Esophagus mucosa (tissue), 1 donor: ENCODE measurements at places on chromosomes 16 and 17. TPM values are rescaled to one million over a fixed set of nuclear protein-coding genes. Genes with fewer than 3 reads are reported as not detected.

DNA sequence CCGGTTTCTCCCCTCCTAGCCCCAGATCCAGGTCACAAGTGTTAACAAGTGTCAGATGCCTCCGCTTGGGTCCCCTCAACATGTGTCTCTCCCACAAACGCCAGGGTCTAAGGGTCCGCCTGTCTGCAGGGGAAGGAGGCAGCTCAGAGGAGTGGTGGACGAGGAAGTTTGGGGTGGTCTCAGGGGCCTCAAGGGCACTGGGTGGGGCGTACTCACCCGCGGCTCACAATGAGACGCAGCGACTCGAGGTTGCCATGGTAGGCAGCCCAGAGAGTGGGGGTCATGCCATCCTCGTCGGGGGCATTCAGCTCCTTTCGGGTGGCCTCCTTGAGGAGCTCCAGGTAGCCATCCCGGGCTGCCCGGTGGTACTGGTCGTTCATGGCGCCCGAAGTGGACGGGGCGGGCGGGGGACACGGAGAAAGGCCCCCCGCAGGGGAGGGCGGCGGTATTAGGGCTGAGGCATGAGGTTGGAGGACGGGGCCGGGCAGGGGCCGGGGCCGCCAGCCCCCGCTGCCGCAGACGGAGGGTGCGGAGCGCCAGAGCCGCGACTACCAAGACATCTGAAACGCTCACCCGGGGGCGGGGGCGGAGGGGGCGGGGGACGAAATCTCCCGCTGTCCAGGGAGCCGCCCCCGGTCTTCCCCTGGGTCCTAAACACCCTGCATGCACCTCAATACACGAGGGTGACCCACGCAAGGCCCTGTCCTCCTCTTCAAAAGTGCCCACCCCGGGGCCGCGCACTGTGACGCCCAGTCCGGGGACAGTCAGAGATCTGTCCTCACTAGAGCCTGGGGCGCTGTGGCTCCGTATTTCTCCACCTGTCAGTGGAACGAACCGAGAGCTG is at the start of gene USH1G:
TSS of gene USH1G (minus strand) at position 562 of the 844 bp plus-strand sequence. CDS start at position 380, 182 bp downstream.
- ATAC-seq, result peak; percentile 14

DNA sequence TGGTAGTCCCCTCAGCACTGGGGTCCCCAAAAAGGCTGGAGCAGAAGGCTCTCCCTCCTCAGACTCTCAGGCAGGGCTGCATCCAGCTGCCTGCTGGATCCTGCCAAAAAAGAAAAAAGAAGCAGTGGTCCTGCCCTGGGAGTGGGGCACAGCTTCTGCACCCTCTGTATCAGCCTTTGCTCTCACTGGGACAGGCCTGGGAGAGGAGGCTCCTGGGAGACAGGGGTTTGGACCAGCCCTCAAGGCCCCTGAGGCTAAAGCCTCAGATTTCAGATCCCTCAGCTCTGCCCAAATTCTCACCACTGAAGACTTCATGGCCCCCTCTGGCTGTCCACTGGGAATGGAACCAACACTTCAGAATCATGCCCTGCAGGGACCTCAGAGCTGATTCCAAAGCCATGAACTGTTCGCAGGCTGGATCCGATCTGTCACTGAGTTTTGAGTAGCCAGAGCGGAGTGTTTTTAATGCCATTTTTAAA is 96.9 kb downstream of the C16orf78 start:
- no peak for ATAC-seq

DNA sequence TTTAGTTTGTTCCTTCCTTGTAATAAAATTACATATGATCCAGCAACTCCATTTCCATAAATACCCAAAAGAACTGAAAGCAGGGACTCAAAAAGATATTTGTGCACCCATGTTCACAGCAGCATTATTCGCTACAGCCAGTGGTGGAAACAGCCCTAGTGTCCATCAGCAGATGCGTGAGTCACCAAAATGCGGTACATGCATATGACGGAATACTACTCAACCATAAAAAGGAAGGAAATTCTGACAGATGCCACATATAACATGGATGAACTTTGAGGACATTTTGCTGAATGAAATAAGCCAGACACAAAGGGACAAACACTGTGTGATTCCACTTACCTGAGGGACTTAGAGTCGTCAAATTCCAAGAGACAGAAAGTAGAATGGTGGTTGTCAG is 9.1 kb upstream of the SLC47A2 start:
- no peak for ATAC-seq

DNA sequence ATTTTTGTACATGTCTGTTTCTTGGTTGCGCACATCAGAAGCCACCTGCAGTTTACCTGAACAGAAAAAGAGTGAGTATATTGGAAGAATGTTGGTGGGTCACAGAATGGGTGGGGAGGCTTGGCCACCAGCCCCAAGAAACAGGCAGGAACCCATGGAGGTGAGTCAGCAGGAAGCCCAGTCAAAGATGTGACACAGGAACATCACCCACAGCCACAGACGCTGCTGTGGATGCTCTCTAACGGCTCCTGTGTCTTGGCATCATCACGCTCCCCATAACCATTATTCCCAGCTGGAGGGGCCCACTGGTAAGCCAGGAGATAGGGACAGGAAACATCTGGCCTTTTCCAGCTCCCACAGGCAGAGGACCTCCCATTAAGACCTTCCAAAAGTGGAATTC is 94.0 kb upstream of the WSB1 start:
- no peak for ATAC-seq

GRCh38 chr17:78182504-78182903 is 4.3 kb downstream of the TK1 start:
- no peak for ATAC-seq

SLC6A2 gene
- not detected for total RNA-seq

DNA sequence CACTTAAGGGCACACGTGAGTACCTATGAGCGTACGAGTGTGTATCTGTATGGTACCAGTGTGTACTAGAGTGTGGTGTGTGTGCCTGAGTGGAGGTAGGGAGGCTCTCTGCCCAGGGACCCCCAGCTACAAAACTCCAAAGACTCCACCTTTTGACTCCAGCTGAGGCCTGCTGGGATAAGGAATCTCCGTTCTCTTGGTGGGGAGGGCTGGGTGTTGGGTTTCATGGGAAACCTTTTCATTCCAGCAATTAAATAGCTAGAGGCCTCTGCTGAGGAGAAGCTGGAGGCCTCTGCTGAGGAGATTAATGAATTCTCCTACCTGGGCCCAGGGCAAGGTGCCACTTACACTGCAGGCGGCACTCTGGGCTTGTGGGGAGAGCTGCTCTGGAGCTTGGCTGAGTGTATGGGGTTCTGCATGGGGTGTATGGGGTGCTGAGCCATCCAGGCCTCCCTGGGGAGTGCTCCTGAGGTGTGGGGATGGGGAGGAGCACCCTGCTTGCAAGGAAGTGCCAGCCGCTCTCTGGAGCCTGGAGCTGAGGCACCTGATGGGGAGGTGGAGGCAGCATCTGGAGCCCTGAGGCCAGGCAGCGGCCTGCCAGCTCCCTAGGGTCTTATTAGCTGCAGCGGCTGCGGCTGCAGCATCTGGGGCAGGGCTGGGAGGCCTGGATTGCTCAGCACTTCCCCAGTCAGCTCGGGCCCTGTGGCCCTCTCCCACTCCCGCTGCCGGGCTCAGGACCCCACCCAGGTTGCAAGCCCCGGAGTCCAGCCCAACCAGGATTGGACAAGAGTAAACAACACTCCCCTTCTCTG is 4.6 kb downstream of the ANKRD13B start:
- no peak for ATAC-seq

- peak; percentile 54 for ATAC-seq
These were observed 38.6 kb upstream of the TOB1 start for GRCh38 chr17:50904518-50905459.

DNA sequence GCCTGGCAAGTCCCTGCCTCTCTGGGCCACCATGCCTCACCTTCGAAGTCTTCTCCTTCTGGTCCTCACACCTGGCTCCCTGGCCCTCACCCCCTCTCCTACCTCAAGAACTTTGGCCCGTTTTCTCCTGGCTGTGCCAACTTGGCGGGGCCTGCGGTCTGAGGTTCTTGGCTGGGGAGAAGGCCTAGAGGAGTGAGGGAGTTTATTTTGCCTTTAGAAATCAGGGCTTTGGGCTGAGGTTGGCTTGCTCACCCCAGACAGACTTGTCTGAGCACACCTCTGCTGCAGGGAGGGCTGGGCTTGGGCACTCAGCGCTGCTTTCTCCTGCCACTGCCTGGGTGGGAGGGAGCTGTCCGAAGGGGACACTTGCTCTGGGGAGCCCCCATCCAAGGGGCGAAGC is 23.3 kb upstream of the TAC4 start:
- peak; percentile 44 for ATAC-seq

DNA sequence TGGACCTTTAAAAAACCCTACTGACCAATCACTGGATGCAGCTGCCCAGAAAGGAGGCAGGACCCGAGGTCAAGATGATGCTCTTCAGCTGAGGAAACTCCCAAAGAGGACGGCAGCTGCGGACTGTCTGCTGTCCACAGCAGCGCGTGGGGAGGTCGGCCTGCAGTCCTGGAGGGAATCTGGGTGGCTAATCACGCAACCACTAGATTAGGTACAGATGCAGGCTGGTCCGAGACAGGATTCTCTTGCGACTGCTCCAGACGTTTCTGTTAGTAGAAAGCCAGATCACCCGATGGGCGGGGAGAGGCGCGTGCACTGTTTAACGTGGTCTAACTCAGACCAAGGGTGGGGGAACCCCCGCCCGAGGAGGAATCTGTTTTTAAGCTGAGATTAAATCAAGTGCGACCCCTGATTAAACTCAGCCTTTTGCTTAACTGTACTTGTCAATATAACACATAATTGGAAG is 8.8 kb downstream of the CTRB2 start:
- no peak for ATAC-seq

EXOC3L1 gene
- total RNA-seq, result 1.4 TPM

CCL14 gene
- total RNA-seq, result 10.4 TPM

DNA sequence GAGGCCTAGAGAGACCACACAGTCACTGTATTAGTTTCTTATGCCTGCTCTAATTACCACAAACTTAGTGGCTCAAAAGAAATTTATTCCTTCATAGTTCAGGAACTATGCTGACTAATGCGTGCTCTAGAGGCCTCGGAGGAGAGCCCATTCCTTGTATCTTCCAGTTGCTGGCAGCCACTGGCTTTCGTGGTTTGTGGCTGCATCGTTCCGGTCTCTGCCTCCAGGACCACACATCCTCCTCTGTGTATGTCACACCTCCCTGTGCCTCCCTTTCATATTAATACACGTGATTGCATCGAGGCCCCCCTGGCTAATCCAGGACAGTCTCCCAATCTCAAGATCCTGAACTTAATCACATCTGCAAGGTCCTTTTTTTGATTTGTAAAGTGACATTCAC is 16.9 kb upstream of the MYLK3 start:
- no peak for ATAC-seq

DNA sequence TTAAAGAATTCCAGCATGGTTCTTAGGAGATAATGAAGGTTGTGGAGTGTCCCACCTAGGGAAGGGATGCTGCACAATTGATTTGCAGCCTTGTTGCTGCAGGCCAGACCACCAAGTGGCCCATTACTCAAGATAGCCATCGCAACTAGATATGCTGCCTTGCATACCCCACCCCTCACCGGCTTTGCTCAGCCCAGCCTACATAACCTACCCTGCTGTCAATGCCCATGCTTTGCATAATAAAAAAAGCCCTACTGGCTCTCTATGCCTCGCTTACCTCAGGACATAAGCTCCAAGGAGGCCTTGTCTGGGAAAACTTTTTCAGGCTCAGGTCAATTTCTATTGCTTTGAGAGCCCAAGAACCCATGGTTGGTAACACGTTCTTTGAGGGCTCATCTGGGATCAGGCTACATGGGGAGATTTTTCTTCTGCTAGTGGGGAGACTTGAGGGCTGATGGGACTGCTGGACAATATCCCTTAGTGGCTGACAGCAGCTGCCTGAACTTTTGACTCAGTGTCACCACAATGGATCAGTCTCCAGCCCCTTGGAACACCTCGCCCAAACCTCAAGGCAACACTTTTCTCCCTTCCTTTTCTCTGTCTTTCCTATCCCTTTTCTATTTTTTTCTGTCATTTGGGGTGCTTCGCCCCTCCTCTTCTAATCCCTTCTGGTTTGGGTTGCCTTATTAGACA is 38.3 kb downstream of the SCPEP1 start:
- ATAC-seq, result peak; percentile 31

- no peak for ATAC-seq
These were observed 607.2 kb downstream of the WWOX start for GRCh38 chr16:78706637-78707036.

GRCh38 chr16:66717112-66717675 is 20.7 kb upstream of the CMTM4 start:
- peak; percentile 34 for ATAC-seq

GRCh38 chr17:51165680-51166197 is 472 bp upstream of the NME2 start:
- peak; percentile 41 for ATAC-seq

DNA sequence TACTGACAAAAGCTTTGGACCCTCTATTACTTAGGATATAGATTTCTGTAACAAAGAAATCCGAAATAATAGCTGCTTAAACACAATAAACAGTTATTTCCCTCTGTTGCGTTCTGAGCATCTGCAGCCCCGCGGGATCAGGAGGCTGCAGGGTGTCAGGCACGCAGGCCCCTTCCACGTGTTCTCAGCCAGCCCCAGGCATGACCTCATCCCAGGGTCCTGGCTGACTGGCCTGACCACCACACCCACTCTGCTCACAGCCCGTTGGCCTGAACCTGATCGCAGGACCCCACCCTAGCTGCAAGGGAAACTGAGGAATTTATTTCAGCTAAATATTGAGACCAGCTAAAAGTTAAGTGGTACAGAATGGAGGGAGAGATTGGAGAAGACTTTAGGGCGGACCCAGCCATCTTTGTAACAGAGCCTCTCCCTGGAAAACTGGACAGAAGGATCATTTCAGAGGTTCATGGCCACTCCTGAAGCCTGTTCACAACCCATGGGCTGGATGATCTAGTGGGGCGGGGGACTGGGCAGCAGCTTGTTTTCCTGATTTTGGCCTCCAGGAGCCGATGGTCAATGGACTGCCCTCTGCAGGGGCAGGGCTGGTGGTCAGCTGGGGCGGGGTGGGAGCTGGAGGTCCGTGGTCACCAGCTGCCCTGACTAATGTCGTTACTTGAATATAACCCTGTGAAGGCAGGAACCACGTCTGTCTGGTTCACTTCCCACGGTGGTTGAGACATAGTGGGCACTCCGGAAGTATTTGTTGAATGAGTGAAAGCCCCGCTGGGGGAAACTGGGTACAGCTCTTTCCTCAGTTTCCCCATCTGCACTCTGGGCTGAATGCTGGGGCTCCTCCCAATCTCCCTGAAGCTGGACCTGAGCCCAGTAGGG is 10.9 kb downstream of the CETP start:
- ATAC-seq, result no peak

DNA sequence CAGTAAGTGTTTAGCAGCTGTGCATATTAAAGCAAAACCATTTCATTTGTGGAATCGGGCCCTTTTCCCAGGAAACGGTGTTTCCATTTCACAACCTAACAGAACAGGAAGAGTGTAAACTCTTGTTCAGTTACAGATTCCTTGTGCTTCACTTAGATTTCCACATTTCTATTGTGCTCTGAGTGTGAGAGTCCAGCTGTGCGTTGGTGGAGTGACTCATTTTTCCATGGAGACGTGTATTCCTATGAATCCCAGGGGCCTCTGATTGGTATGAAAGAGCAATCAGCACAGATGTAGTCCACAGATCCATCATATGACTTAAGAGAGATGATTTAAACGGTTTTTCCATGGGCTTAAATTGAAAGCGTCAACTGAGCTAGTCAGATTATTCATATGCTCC is 13.3 kb upstream of the CAVIN1 start:
- ATAC-seq, result peak; percentile 59
